ENCODE measurements at places on chromosomes 2 and 18.

DNA sequence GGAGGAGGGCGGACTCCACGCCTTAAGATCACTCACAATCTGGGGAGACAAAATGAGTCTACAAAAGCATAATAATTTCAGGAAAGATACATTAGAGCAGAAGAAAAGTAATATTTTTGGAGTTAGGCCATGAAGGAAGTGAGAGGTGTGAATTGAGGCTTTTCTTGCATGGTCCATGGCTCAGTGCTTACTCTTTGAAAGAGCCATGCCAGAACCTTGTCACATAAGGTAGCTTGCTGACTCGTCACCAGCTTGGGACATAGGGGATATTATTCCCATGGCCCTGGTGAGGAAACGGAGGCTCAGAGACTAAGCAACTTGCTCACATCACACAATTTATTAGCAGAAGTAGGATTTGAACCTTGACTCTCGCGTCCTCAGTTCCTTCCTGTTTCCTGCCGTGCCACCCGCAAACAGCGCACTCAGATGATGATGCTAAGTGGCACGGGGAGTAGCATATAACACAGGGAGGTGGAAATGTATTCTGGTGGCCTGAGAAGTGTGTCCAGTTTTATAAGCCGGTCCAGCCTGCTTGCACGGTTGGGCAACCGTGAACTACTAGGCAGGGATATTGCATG is 312.2 kb upstream of the EPAS1 start:
- DNase-seq, result no peak

- no peak for DNase-seq
Observed at GRCh38 chr2:160278101-160278878, 78.2 kb upstream of the ITGB6 start.

GRCh38 chr2:235234736-235235135 is 259.1 kb upstream of the AGAP1 start:
- DNase-seq, result no peak

- no peak for DNase-seq
Observed at GRCh38 chr2:120760446-120761135, 24.9 kb downstream of the GLI2 start.

- no peak for DNase-seq
Observed at GRCh38 chr2:208062113-208062512, 36.8 kb upstream of the PLEKHM3 start.

DNA sequence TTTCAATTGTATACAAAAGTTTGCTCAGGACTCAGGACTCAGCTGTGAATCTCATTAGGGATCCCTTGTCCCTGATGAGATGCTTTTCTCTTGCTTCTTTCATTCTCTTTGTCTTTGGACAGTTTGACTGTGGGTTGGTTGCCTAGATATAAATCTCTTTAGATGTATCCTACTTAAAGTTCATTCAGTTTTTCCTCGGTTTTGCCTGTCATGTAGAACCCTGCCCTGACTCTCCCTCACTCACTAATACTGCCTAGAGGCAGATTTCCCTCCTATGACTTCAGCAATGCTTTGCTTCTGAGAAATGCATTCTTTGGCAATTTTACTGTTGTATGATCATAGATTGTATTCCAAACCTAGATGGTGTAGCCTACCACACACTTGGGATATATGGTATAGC is 421.4 kb upstream of the TCF4 start:
- DNase-seq, result no peak

GRCh38 chr2:20231598-20232026 is 6.7 kb upstream of the SDC1 start:
- DNase-seq, result no peak

DNA sequence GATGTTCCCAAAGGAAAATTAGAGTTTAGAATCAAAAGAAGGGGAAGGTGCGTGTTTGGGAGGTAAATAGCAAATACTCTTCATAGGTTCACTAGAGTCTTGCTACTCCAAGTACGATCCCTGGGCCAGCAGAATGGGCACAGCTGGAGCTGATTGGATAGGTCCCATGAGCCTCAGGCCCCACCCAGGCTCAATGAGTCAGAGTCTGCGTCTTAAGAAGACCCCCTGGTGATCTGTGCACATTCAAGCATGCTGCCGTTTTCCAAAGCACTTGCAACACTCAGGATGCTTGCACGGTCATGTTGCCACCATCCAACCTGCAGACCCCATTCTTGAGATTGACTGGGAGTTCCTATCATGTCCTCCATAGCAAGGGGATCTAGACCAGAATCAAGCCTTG is 40.5 kb downstream of the ABCG8 start:
- DNase-seq, result no peak

- no peak for DNase-seq
Observed at GRCh38 chr2:240871071-240871958, 2.7 kb downstream of the AGXT start.

GRCh38 chr2:100610381-100610831 is 47.6 kb downstream of the PDCL3 start:
- DNase-seq, result no peak

DNA sequence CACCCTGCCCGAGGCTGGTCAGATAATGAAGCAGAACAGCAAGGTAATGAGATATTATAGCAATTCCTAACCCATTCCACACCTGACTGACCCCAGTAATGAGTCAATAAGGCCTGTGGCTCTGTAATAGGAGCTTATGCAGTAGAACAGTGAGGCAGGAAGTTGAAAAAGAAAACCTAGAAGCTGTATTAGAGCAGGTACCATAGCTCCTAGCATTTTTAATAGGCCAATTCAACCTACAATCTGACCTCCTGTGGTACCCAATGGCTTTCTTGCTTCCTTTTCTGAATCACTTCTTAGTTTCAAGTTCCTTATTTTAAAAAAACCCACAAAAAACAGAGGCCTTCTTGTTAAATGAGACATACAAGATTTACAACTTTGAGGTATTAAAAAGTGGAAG is 43.6 kb upstream of the MAP2 start:
- no peak for DNase-seq

DNA sequence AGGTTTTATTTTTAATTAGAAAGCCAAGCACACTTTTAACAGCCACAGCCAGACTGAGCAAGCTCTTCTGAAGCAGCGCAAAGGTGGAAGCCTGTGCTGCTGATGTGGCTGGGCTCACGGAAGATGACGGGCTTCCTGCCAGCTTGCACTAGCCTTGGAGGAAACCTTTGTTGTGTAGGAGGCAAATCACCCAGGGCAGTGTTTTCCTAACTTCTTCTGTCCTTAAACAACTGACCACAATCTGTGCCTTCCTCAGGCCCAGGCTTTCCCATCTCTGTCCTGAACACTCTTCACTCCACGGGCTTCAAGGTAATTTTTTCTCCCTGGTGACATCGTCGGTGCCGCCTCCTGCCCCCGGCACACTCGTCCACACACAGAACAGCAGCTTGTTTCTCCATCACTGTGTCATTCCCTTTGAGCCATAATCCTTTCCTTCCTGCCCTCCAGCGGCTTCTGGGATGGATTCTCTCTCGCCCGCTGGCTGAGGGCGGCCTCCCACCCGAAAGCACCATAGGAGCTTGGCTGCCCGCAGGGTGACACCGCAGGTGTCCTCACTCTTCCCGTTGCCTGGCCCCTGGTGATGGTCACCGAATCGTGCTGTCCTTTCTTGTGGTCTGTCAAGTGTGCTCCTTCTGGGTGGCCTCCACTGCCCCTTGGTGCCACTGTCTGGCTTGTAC is 31.1 kb upstream of the INHBB start:
- DNase-seq, result no peak

All from cerebellar nuclear complex (tissue), 1 donor.